Muscle of leg (tissue), 16 donors: ENCODE measurements at places on chromosomes 6 and 20. TPM values are rescaled to one million over a fixed set of nuclear protein-coding genes. Genes with fewer than 3 reads are reported as not detected.
A peak's percentile ranks its signal among the peaks of the same experiment; 100 is the strongest.

CCM2L gene
- total RNA-seq, result 4.9 TPM

DNA sequence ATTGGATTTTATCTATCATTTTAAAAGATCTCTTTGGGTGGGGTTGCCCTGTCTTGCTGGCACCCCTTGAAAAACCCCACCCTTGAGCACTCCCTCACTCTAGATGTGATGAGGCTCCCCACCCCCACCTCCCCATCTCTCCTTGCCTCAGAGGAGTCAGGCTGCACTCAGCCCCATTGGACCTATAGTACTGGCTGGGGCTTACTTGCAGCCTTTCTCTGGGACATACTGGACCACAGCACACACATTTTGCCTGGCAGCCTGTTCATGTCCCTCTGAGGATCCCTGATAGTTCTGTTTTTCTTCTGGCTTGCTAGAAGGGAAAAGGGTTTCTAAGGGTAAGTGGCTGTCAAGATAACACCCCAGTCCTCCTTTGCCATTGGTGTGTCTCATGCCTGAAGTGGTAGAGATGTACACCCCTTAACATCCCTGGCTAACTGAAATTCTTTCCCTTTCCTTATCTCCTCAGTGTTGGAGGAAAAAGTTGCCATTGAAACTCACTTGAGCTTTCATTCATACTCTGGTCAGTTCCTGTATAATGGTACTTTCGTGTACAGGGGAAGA, 553.4 kb upstream of the CITED2 start:
- no peak for DNase-seq

GRCh38 chr6:145977881-145978280, 13.7 kb upstream of the SHPRH start:
- no peak for DNase-seq

SCGN gene
- total RNA-seq, result not detected

CCDC170 gene
- 1.2 TPM for total RNA-seq

SLC16A10 gene
- total RNA-seq, result 5.1 TPM

DNA sequence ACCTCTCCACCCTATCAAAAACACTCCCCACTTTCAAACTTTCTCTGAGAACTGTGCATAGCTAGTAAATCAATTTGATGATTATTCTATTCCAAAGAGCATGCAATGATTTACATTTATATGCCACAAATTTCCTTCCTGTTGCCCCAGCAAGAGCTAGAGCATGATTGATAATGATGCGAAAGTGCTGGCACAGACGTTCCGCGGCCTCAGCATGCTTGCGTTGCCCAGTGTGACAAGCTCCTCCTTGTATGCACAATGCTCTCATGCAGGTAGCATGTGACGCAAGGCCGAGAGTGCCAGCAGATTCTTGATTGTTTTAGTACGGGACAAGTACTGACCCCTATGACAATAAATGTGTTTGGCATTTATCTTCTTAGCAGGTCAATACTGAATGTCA, 696.3 kb upstream of the SLC35B3 start:
- no peak for DNase-seq

- peak; percentile 77 for DNase-seq
Observed at GRCh38 chr6:71478834-71479541, 190.4 kb downstream of the OGFRL1 start.

ELOVL5 gene
- total RNA-seq, result 21.5 TPM

DNA sequence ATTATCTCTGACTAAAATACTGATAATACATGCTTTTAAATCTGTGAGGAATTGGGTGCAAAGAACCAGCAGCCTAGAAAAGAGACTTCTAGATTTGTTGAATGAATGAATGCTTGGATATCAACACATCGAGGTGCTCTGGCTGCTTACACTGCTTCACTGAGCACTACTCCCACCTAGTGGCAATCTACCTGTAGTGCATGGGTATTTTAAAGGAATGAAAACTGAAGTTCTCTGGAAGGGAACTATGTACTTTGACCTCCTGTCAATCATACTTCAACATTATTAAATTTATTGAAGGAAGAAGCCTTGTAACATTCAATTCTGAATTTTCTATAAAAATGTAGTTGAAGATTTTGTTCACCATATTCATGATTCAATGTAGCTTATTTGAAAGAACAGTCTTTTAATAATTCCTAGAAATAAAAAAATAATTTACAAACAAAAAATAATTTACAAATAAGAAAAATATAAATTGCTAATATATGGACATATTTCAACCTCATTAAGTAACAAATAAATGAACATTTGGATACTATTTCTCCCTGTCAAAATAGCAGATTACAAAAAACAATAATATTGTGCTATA, 111.2 kb upstream of the MMS22L start:
- peak; percentile 59 for DNase-seq

BPIFB2 gene
- not detected for total RNA-seq

DNA sequence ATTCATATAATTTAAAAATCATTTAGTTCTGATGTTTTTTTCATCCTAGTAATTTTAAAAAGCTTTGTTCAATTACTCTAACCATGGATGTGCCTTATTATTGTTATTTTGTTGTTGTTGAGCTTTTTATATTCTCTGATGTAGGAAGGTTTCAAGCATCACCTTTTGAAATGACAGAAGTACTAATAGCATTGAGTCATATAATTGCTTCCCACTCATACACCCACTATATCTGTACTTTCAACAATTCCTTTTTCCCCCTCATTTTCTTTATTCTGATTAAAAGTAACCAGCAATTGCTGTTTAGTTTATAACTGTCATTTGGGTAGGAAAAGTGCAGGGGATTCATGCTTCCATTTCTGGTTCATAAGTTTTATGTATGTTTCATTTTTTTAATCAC, 38.6 kb downstream of the DNAH8 start:
- DNase-seq, result no peak

DNA sequence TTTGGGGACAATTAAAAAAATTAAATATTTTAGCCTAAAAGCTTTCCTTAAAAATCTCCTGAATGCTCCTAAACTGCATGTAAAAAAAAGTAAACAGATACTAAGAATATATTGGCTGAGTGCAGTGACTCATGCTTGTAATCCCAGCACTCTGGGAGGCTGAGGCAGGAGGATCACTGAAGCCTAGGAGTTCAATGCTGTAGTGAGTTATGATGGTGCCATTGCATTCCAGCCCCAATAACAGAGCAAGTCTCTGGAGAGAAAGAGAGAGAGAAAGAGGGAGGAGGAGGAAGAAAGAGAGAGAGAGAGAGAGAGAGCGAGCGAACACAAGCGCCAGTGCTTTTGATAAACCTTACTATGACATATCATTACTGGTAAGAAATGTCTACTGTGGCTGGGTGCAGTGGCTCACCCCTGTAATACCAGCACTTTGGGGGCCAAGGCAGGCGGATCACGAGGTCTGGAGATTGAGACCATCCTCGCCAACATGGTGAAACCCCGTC, 58.8 kb downstream of the FKBP5 start:
- no peak for DNase-seq

CCN5 gene
- total RNA-seq, result 0.18 TPM

DNA sequence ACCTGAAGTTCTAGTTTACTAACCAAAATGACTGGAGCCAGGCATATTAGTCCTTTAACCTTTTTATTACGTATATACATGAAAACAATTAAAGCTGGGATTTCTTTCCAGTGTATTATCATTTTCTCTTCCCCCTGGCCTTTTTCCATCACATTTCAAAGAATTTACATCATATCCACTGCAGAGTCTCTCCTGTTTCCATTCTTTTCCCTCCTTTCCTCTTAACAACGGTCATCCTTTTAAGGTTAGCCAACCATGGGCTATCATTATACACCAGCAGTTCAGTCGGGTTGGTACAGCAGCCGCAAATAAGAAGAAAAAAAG, 104.6 kb downstream of the TFAP2A start:
- peak; percentile 15 for DNase-seq

- no peak for DNase-seq
Observed at GRCh38 chr20:62309198-62309944, 6.6 kb downstream of the ADRM1 start.

DNA sequence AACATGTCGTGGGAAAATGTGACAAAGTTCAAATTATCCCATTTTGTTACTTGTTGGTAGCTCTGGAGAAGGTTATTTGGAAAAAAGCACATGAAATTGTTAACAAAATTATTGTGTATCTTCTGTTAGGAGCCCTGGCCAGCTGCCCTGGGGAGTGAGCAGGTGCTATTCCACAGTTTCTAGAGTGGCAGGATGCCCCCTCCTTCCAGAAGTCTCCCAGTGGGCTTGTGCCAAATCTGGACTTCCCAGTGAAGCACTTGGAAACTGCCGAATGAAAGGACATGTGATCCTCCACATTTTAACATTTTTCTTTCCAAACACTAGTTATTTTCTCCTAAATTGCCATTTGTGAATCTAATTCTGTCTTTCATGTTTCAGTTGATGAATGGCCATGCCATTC, 66.9 kb upstream of the CLDN20 start:
- DNase-seq, result no peak

WTAP gene
- 66.0 TPM for total RNA-seq

- peak; percentile 69 for DNase-seq
Observed at GRCh38 chr6:71079677-71080076, 122.8 kb upstream of the B3GAT2 start.

- DNase-seq, result peak; percentile 56
Observed at GRCh38 chr6:26420688-26421171, 18.7 kb downstream of the BTN3A1 start.

GRCh38 chr6:42555477-42556457, 8.1 kb upstream of the UBR2 start:
- no peak for DNase-seq

- DNase-seq, result peak; percentile 61
Observed at GRCh38 chr20:53829724-53830521, 236.3 kb upstream of the ZNF217 start.

NOTCH4 gene
- 14.0 TPM for total RNA-seq

DNA sequence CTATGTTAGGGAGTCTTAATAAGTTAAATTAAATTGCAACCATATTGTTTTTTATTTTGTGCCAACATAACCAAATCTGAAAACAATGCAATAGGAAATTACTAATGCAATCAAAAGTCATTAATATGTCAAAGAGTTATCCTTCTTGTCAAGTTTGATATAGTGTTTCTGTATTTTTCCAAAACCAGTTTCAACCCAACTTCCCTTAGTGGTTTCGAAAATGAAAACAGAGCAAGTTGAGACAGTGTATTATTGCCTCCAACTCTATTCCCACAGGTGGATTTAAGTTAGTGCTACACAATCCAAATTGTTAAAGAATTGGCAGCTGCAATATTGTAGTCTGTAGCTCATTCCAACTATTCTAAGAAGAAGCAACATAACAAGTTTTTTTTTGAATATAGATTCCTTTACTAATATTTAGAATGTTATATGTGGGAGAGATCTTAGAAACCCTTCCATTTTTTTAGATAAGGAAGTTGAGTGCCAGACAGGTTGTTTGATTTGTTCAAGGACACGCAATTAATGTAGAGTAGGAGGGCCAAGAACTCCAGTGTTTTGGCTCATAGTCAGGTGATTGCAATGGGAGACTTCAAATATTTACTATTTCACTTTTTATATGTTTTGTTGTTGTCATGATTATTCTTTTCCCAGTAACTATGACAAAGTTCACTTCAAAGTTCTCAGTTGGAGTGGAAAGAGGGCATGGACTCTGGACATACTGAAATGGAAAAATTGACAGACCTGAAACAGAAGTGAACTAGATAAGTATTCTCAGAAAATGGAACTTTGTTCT, 282.4 kb upstream of the HSF2 start:
- peak; percentile 97 for DNase-seq

DNA sequence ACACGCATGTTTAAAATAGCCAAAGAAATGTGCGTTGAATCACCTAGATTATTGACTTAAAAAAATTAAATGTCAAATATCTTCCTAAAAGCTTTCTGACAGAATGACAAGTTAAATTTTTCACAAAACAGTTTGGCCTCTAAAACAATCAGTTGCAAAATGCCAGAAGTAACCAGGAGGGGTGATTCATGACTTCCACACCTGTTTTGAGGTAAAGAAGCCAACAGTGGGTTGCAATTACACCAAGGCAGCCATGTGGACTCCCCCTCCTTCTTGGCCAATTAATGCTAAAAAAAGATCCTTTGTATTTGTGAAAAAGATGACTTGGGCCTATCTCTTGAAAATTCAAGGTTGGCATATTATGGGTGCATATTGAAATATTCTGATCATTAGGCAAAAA, 424.8 kb downstream of the CBLN4 start:
- no peak for DNase-seq

DNA sequence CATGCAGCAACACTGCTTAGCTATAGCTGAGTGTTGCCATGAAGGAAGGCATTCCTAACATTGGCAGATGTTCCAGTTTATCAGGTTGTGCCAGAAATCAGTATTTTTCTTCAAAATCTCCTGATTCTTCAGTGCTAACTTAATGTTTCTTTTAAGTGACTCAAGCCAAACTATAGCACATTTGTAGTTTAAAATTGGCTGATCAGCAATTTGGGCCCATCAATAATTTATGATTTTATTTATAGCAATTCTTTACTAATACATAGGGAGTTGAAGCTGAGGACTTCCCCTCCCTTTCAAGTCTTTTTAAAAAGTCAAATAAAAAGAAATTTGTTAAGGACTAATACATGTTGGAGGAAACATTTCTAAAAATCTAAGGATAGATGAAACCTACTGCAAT, 383.8 kb upstream of the KHDRBS2 start:
- no peak for DNase-seq

GRCh38 chr6:45185403-45186251, 142.5 kb upstream of the RUNX2 start:
- no peak for DNase-seq

DNA sequence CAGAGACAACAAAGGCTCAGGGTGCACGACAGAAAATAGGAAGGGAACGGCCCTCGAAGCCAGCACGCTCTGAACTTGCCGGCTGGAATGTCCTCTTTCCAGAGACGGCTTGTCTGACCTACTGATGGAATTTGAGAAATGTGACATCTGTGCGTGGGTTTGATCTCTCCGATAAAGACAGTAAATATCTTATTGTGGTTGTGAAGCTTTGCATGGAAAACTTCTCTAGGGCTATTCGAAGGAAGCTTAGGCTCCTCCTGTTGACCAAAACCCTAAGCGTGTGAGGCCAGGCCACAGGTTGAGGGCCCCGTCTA, 247.3 kb downstream of the ZNF217 start:
- no peak for DNase-seq

- no peak for DNase-seq
Observed at GRCh38 chr20:10915815-10916214, 242.0 kb upstream of the JAG1 start.

GRCh38 chr6:84078335-84078734, 44.8 kb downstream of the MRAP2 start:
- DNase-seq, result peak; percentile 80

- peak; percentile 70 for DNase-seq
Observed at GRCh38 chr6:169831450-169832246, 80.2 kb downstream of the ERMARD start.

GRCh38 chr6:124520514-124520913, 441.7 kb upstream of the RNF217 start:
- DNase-seq, result peak; percentile 68
